Hepatocyte (in vitro differentiated cells): ENCODE measurements at places on chromosomes 2 and 18. TPM values are rescaled to one million over a fixed set of nuclear protein-coding genes. Genes with fewer than 3 reads are reported as not detected.

GRCh38 chr2:21042958-21043743 lies 722 bp downstream of the APOB start:
- H3K4me3 ChIP-seq, result peak overlapping the region; percentile 14
- peak; percentile 86 for DNase-seq
- H3K4me1 ChIP-seq, result peaks cover 6% of the 10 kb centered on the region
- H3K27me3 ChIP-seq, result no peaks in the 10 kb centered on the region
- H3K36me3 ChIP-seq, result no peaks in the 10 kb centered on the region

DNA sequence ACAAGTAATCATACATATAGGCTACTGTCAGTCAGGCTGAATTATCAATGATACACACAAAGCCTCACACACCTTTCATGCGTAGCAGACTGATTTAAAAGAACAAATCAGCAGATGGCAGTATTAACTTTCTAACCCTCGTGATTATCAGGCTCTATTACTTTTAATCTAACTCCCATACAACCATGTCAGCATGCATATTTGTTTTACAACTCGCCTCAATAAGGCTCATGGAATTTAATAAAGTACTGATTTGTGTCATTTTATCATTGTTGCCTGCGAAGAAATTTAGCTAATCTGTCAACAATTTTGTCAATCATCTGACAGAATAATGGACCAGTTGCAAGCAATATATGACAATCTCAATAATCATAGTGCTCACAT lies 82.8 kb downstream of the SLC25A12 start:
- no peaks in the 10 kb centered on the region for H3K27me3 ChIP-seq
- no peak overlapping the region for H3K27ac ChIP-seq
- H3K4me3 ChIP-seq, result no peak overlapping the region
- peak; percentile 18 for DNase-seq
- H3K36me3 ChIP-seq, result no peaks in the 10 kb centered on the region
- H3K4me1 ChIP-seq, result no peaks in the 10 kb centered on the region

DNA sequence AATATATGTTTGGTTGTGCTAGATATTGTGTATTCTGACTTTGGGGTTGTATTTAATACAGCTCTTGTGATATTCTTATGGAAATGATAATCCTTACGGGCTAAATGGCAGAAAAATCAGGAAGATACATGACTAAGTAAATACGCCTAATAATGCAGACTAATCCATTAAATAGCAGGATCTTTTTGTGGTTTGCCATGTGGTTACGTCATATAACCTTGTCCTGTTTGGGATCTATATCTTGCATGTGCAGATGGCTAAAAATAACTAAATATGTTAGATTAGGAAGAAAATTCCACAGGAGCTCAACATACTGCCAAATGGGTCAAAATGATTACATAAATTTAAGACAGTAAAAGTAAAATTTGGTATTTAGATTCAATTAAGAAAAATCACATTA lies 83.0 kb downstream of the NEB start:
- no peak overlapping the region for H3K4me3 ChIP-seq
- no peak for DNase-seq
- H3K36me3 ChIP-seq, result no peaks in the 10 kb centered on the region
- H3K27ac ChIP-seq, result no peak overlapping the region
- no peaks in the 10 kb centered on the region for H3K4me1 ChIP-seq

The DIPK1C gene
- 0.28 and 0.73 TPM in 2 replicates for polyA plus RNA-seq

The PARD6G gene
- polyA plus RNA-seq, result 8.2 and 12.1 TPM in 2 replicates

The MYCN gene
- polyA plus RNA-seq, result 8.9 and 10.8 TPM in 2 replicates

The C2orf78 gene
- not detected in 2 replicates for polyA plus RNA-seq
